ENCODE measurements at places on chromosomes 6 and 20. TPM values are rescaled to one million over a fixed set of nuclear protein-coding genes. Genes with fewer than 3 reads are reported as not detected.

BTNL2 gene
- total RNA-seq = not detected

- DNase-seq = no peak
These were observed 66.7 kb upstream of the BMP2 start for GRCh38 chr20:6700563-6701329.

- no peak for DNase-seq
These were observed 71.7 kb upstream of the LY86 start for GRCh38 chr6:6516666-6517458.

- DNase-seq = no peak
These were observed 78.2 kb upstream of the NXT1 start for GRCh38 chr20:23272176-23273029.

SLC35D3 gene
- not detected for total RNA-seq

Measured in stomach (tissue), 19 donors.